Endothelial cell of umbilical vein (primary cell): ENCODE measurements at places on chromosomes 2 and 18. TPM values are rescaled to one million over a fixed set of nuclear protein-coding genes. Genes with fewer than 3 reads are reported as not detected.
A peak's percentile ranks its signal among the peaks of the same experiment; 100 is the strongest.

DNA sequence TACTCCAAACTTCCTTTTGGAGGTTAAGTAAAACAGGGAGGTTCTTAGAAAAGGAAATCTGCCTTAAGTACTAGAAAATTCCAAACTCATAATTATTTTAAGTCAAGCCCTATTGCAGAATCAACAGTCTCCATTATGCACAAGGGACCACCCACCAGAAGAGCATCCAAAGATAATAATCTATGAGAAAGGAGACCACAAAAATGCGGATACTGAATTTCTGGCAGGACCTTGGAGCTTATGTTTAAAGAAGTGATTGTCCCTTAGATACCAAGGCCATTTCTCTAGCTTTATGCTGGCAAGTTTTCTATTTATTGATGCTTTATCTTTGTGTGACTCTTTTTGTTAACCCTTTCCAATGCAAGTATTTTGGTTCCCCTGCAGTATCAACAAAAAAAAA is 404.0 kb upstream of the MMADHC start:
- DNase-seq: peak; percentile 11

DNA sequence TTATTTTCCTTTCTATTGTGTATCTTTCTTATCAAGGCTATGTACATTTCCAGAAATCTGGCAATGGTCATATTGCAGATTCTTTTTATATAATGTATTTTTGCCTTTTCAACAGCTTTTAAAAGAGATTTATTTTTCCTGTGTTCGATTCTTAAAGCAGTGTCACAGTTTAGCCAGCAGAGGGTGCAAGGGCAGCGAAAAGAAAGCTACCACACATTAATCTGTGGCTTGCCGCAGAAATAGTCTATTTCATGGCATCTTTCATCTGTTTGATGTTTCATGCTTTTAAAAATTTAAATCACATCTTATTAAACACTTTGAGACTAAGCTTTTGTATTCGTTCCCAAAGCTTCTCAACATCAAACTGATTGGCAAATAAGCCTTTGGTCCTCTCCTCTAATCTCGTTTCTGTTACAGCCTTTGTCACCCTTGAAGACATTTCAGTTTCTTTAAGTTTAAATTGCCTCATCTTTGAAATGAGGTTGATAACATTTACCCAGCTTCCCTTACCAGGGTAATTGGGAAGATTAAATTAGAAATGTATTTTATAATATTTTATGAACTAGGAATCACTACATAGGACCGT is 73.3 kb downstream of the PIK3C3 start:
- peak; percentile 47 for DNase-seq

GRCh38 chr18:55475916-55476315 is 112.1 kb downstream of the TCF4 start:
- no peak for DNase-seq

ANKRD30BL gene
- total RNA-seq: not detected in 2 replicates

ZNF804A gene
- total RNA-seq: 0.90 TPM in 1 of 2 replicates, not detected in the other

CRYGC gene
- total RNA-seq: not detected in 2 replicates

- peak; percentile 81 for DNase-seq
Observed at GRCh38 chr2:85707304-85707703, 13.1 kb downstream of the GNLY start.

- no peak for DNase-seq
Observed at GRCh38 chr2:161981679-161982250, 92.2 kb downstream of the DPP4 start.

TCF23 gene
- total RNA-seq: not detected in 2 replicates

DNA sequence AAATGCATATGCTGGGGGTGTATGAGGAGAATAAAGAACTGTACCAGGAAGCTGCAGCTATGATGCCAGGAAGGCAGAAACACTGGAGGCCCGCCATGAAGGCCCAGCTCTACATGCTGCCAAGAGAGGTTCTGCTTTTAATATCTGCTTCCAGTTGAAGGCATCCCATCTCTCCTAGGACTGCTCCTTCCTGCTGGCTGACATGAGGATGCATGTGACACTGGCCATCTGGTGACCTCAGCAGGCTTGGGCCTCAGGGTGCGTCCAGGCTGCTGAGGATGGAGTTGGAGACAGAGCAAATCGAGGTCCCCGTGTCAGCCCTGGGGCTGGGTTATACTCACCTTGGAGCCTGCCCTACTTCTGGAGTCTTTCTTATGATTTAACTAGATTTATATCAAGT is 49.0 kb downstream of the PSMG2 start:
- DNase-seq: no peak

DNA sequence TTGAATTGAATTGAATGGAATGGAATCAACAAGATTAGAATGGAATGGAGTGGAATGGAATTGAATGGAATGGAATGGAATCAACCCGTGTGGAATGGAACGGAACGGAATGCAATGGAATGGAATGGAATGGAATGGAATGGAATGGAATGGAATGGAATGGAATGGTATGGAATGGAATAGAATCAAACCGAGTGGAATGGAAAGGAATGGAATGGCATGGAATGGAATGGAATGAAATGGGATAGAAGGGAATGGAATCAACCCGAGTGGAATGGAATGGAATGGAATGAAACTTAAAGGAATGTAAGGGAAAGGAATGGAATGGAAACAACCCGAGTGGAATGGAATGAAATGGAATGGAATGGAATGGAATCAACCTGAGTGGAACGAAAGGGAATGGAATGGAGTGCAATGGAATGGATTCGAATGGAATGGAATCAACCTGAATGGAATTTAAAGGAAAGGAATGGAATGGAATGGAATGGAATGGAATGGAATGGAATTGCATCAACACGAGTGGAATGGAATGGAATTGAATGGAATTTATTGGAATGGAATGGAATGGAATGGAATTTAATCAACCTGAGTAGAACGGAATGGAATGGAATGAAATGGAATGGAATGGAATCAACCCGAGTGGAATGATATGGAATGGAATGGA is 1146.6 kb downstream of the RPIA start:
- DNase-seq: peak; percentile 61

- no peak for DNase-seq
Observed at GRCh38 chr2:7795778-7796563, 878.8 kb downstream of the RNF144A start.

GRCh38 chr2:14779252-14779651 is 146.7 kb downstream of the LRATD1 start:
- DNase-seq: no peak

DNA sequence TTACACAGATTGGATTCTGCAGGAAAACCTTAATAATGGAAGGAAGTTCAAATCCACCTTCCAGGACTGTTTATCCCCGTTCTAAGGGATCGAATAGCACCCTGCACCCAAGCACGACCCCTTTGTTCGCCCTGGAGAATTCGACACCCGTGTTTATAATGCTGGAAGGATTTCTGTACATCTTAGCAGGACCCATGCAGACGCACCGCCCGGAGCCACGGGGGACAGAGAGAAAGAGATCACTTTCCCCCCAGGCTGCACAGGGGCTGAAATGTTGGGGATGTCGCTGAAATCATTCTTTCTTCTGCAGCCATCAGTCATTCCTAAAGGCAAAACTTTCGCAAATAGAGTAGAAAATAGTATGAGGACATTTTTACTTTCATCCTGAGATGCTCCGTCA is 238.7 kb upstream of the SALL3 start:
- no peak for DNase-seq

DNA sequence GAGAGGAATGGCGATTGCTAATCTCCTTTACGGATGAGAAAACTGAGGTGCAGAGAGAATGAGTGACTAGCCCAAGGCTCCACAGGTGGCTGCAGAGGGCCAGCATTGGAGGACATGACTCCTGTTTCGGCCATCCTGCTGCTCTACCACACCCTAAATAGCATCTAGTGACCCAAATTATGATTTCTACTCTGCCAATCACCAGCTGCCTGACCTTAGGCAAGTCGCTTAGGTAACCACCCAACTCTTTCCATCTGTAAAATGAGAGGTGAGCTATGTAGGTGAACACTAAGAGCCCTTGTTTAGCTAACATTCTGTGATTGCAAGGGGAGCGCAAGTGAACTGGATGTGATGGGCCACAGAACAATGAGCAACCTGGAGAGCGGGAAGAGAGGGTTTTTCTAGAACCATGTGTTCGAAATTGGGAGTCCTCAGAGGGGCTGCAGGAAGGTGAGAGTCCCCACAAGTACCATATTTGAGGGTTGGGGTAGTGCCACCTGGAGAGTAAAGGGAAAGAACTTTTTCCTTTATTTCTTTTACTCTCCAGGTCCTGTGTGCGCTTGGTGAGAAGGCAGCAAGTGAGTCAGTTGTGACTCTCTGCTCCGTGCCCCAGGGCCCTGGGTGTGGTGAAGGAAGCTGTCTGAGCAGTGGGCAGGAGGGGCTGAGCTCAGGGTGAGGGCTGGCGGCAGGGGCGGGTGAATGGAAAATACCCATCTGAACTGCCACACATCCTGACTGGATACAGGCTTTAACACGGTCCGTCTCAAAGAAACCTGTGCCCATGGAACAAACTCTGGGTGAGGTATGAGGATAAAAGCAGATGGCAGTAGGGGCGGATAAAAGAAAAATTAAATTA is 2.4 kb downstream of the CYP27C1 start:
- peak; percentile 14 for DNase-seq

DNA sequence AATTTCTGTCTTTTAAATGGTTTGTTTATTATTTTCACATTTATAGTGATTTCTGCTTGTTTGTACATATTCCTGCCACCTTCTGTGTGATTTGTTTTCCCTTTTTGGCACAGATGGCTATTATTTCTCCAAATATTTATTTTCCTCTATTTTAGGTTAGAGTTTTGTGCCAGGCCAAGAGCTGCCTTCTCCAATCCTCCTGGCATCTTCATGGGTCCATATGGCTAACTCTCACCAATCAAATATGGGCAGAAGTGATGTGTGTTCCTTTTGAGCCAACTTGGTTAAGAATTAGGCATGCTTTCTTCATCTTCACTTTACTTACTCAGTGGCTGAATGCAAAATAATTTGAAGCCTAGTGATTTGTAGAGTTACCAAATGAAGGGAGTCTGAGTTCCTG is 697.1 kb upstream of the CELF4 start:
- DNase-seq: no peak
